ENCODE measurements at places on chromosomes 2 and 18.
A peak's percentile ranks its signal among the peaks of the same experiment; 100 is the strongest.

DNA sequence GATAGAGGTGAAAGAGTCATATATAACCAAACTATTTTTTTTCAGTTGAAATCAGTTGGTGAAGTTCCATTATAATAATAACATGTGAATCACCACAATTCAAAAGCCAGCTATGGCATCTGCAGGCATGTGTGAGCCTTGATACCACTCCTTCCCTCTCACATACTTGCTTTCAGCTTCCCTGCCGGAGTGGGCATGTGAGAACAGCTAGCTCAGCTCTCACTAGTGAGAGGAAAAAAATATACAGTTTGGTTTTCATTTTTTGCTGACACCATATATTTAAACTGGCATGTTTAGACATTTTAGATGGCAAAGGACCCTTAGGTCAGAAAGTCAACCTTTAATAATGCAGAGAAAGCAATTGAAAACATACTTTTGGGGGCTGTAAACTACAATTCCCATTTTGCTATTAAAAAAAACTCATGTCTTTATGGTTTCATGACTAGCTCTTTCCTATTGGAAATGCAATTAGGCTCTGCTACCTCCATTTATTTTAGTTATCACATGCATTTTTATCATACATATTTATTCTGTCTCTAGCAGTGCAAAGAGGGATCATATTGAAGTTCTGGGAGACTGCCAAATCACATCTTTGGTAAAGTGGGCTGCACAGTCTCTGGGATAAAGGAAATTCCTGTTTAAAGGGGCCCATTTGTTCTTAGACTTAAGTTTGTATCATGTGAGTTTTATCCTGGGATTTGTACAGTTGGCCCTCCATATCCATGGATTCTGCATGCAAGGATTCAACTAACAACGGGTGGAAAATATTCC lies 33.2 kb upstream of the SLC40A1 start:
- no peak for DNase-seq

- DNase-seq = peak; percentile 33
Observed at GRCh38 chr18:69580107-69580506, 179.4 kb downstream of the DOK6 start.

DNA sequence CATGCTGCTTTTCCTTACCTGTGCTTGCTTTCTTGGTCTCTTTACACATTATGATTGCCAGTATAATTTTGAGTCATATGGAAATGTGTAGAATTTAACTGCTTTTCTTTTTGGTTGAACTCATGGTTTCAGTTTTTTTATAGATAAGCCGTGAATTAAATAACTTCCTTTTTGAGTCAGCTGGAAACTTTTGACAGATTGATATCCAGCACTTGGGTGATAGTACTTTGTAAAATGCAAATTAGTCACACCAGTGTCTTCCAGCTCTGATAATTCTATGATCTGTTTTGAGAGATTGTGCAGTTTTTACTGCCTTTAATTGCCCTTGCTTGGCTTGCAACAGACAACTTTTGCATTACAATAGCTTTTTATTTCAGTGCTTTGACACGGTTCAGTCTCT lies 86.4 kb downstream of the NCOA1 start:
- no peak for DNase-seq

GRCh38 chr18:848062-848861 lies 36.2 kb upstream of the YES1 start:
- DNase-seq = no peak

DNA sequence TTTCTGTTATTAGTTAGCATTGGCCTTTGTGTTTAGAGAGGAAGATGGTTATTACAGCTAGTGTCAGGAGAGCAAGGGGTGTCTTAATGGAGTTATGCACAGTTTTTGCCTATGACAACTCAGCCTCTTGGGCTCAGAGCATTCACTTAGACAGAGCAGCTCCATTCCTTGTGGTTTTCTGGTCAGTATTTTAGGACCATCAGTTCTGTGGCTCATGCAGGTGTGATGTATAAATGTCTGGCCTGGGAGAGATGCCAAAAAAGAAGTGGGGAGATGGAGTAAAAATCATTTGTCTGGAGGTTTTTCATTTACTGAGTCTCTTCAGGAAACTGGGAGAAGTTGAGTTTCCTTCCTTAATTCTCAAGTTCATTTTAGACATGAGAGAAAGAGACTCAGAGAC lies 79.7 kb downstream of the PRKCE start:
- no peak for DNase-seq

GRCh38 chr18:34710934-34711333 lies 836 bp downstream of the DTNA start:
- no peak for DNase-seq

DNA sequence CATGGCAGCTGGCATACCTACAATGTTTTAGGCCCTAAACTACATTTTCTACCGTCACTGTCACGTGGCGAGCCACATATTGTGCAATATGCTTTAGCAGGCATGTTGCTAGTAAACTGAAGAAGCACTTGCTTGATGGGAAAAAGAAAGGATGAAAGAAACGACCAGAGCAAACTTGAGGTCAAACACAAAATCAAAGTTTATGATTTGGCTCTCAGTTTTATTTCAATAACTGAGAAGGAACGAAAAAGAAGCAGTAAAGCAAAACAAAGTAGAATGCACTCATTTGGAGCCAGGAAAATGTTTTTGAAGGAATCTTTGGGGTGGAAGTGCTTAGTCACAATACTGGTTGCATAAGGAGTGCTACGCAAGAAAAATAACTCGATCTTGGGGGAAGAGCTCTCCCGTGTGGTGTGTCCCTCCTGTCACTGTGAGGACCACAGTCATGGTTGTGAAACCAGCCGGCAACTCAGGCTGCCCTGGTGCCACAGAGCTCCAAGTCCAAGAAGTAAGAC lies 349.8 kb downstream of the RBM43 start:
- no peak for DNase-seq

GRCh38 chr18:49055196-49055595 lies 104.4 kb upstream of the SMAD7 start:
- DNase-seq = no peak

All from T-helper 1 cell (primary cell).